ENCODE measurements at places on chromosomes 3 and 15. TPM values are rescaled to one million over a fixed set of nuclear protein-coding genes. Genes with fewer than 3 reads are reported as not detected.

Gene PTX3
- total RNA-seq: 9.2 TPM

- H3K4me3 ChIP-seq: no peak overlapping the region
- peaks cover 14% of the 10 kb centered on the region for H3K36me3 ChIP-seq
- DNase-seq: no peak
- H3K4me1 ChIP-seq: no peaks in the 10 kb centered on the region
- no peak overlapping the region for H3K27ac ChIP-seq
- H3K27me3 ChIP-seq: no peaks in the 10 kb centered on the region
Measured at GRCh38 chr15:76229266-76229665, 82.0 kb downstream of the ETFA start.

- H3K4me3 ChIP-seq: no peak overlapping the region
- H3K27ac ChIP-seq: peak overlapping the region; percentile 70
- peaks cover 12% of the 10 kb centered on the region for H3K36me3 ChIP-seq
- H3K27me3 ChIP-seq: no peaks in the 10 kb centered on the region
- no peak for DNase-seq
Measured at GRCh38 chr15:85764649-85765277, 30.0 kb downstream of the KLHL25 start.

Gene PPP1R14D
- not detected for total RNA-seq

DNA sequence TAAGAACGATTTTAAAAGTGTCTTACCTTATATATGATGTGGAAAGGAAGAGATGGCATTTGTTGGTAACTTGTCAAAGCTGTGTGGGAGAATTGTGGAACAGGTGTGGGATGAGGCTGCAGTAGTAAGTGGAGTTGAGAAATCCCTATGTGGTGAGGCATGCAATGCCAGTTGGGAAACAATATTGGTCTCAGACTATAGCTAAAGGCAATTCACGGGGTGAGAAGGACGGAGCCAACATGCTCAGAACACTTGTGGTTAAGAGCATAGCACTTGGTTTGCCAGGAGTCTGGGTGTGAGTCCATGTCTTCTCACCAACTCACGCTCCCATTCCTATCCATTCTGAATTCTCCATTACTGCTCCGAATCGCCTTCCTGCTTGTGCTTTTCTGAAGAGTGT lies 615.6 kb upstream of the ADAMTS9 start:
- no peaks in the 10 kb centered on the region for H3K4me1 ChIP-seq
- H3K27ac ChIP-seq: no peak overlapping the region
- no peak for DNase-seq
- H3K36me3 ChIP-seq: no peaks in the 10 kb centered on the region

- H3K27me3 ChIP-seq: no peaks in the 10 kb centered on the region
- no peak overlapping the region for H3K4me3 ChIP-seq
- no peak overlapping the region for H3K27ac ChIP-seq
- no peaks in the 10 kb centered on the region for H3K4me1 ChIP-seq
Measured at GRCh38 chr3:172530566-172530965, 7.3 kb upstream of the TNFSF10 start.

Gene CCR8
- not detected for total RNA-seq

Gene CPEB1
- total RNA-seq: 2.4 TPM

Gene ADAMTSL3
- total RNA-seq: 28.1 TPM

Gene TYRO3
- total RNA-seq: 7.0 TPM
